ENCODE measurements at places on chromosomes 5 and 9.

- no peak for DNase-seq
These were observed 184.8 kb upstream of the RASEF start for GRCh38 chr9:83247732-83248131.

- no peak for DNase-seq
These were observed 45.5 kb downstream of the SLC6A3 start for GRCh38 chr5:1399737-1400136.

- DNase-seq, result no peak
These were observed 153.4 kb downstream of the SEC61B start for GRCh38 chr9:99375481-99375880.

GRCh38 chr5:82793808-82794419 lies 283.3 kb downstream of the TMEM167A start:
- peak; percentile 47 for DNase-seq

GRCh38 chr5:1763548-1763911 lies 36.1 kb downstream of the MRPL36 start:
- DNase-seq, result peak; percentile 80

- DNase-seq, result peak; percentile 10
These were observed 226.5 kb downstream of the TAF11L14 start for GRCh38 chr5:17860660-17861315.

DNA sequence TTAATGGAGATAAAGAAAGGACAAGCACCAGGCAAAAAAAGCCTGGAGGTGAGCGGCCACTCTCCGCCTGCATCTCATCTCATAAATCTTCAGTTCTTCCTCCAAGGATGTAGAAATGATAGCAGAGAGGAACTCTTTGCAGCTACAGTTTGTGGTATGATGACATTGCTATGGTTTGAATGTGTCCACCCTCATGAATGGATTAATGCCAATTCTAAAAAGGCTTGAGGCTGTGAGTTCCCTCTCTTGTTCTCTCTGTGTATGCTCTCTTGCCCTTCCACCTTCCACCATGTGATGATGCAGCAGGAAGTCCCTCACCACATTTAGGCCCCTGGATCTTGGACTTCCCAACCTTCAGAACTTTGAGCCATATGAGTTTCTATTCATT lies 126.4 kb downstream of the SPOCK1 start:
- DNase-seq, result peak; percentile 31

GRCh38 chr5:146623666-146624065 lies 107.7 kb upstream of the GPR151 start:
- no peak for DNase-seq

GRCh38 chr5:125558016-125558415 lies 811.6 kb upstream of the ZNF608 start:
- no peak for DNase-seq

- no peak for DNase-seq
These were observed 3.6 kb downstream of the PROP1 start for GRCh38 chr5:177992466-177992865.

DNA sequence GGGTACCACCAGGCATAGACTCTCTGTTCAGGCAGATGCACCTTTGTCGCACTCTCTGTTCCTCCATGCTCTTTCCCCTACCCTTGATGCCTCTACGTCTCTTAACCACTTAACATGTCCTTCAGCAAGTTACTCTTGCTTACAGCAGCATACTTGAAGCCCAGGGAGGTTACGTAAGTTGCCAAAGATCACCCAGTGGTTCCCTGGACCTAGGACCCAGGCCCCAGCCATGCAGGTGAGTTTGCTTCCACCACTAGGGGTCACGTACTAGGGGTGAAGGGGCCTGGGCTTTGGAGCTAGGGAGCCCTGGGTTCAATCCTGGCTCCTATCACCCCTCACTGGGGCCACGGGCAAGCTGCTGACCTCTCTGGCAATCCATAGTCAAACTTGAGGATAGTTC lies 8.9 kb downstream of the AKNA start:
- DNase-seq, result no peak

DNA sequence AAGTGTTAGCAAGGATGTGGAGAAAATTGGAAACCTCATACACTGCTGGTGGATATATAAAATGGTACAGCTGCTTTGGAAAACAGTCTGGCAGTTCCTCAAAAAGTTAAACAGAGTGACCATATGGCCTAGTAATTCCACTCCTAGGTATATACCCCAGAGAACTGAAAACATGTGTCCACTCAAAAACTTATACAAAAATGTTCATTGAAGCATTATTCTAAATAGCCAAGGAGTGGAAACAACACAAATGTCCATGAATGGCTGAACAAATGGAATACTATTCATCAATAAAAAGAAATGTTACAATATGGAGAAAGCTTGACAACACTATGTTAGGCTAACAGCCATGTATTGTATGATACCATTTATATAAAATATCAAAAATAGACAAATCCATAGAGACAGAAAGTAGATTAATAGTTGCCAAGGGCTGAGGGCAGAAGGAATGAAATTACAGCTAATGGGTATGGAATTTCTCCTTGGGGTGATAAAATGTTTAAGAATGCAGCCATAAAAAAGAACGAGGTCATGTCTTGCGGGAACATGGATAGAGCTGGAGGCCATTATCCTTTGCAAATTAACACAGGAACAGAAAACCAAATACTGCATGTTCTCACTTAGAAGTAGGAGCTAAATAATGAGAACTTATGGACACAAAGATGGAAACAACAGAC lies 33.6 kb upstream of the FBP1 start:
- peak; percentile 72 for DNase-seq

GRCh38 chr5:108753331-108753730 lies 5.6 kb downstream of the FER start:
- DNase-seq, result peak; percentile 57

Data from cardiac fibroblast (primary cell).